Right cardiac atrium (tissue), 5 donors: ENCODE measurements at places on chromosomes 5 and 9. TPM values are rescaled to one million over a fixed set of nuclear protein-coding genes. Genes with fewer than 3 reads are reported as not detected.

GRCh38 chr5:54862036-54862435 is 123.4 kb downstream of the ESM1 start:
- DNase-seq = no peak

DNA sequence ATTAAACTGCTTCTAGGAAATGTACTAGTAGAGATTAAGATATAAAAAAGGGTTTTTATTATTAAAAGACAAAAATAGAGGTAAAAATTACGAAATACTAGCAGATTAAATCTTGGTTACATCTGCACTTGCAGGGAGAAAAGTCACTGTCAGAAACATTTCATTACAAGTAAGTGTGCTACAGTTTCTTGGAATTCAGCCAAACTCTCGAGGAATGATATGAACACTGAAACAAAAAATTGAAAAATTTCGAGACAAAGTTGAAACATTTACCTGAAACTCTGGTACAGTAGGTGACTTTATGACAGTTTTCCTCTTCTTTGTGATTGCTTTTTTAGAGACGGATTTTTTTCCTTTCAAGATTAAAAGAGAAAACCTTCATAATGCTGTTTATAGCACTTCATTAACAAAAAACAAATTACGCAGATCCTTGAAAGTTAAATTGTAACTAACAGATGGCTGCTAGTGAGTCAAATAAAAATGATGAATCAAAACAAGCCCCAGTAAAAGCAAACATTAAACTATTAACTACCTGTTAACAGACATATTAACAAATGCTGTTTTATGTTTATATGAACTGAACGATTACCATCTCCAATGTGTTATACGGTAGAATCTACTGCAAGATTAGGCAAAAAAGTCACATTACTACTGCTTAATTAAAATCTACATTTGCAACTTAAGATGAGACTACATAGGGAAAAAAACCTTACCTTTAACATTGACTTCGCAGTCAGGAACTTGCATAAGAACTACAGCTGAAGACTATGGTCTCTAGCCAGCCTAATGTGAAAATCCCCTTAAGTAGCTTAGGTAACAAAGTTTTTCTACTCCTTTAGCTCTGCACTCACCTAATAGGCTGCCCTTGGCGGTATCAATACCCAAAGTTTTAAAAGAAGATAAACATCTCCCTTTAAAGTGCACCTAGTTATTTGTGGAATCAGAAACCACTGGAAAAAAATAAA is 61.4 kb downstream of the RANBP6 start:
- DNase-seq = no peak

DNA sequence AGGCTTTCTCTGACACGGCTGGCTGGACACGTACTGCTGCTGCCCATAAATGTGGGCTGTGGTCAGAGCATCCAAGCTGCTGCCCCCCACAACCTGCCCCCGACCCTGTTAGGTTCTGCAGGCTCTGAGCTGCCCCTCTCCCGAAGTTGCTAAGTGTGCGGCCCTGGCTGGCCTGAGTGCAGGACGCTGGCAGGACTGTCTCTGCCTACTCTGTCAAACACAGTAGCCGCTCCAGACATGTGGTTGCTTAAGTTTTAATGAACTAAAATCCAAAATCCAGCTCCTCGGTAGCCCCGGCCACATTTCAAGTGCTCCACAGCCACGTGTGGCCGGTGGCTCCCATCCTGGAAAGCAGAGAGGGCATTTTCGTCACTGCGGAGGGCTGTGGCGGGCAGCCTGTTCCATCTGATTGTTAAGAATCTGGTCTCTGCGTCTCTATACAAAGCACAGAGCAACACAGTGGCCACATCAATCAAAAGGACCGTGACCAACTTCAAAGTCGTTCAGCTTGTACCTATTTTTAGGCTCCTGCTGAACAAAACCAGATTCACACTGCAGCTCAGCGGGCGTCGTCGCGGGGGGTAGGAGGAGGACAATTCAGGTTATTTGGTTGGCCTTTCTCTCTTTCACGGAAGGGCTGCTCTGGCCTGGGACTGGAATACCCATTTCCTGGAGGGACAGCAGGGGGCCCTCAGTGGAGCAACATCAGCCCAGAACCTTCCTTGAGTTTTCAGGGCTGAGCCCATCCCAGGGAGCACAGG is 68.9 kb downstream of the PTCH1 start:
- no peak for DNase-seq

SLC1A3 gene
- total RNA-seq = 44.5 TPM

MAMDC2 gene
- 17.0 TPM for total RNA-seq

GRCh38 chr5:95554331-95554646 is 488 bp downstream of the SKIC3 start:
- DNase-seq = no peak

DNA sequence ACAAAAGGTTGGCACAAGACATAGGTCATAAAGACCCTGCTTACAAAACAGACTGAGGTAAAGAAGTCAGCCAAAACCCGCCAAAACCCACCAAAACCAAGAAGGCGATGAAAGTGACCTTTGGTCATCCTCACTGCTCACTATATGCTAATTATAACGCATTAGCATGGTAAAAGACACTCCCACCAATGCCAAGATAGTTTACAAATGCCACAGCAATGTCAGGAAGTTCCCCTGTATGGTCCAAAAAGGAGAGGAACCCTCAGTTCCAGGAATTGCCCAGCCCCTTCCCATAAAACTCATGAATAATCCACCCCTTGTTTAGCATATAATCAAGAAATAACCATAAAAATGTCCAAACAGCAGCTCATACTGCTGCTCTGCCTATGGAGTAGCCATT is 27.7 kb downstream of the MLLT3 start:
- DNase-seq = no peak
